ENCODE measurements at places on chromosomes 1 and 21.

- no peak for DNase-seq
Measured at GRCh38 chr21:34595457-34595856, 19.5 kb downstream of the RCAN1 start.

- no peak for DNase-seq
Measured at GRCh38 chr1:203805689-203806088, 10.3 kb downstream of the ZBED6 start.

GRCh38 chr1:108877348-108878159 lies 769 bp downstream of the GPSM2 start:
- DNase-seq, result peak; percentile 10

DNA sequence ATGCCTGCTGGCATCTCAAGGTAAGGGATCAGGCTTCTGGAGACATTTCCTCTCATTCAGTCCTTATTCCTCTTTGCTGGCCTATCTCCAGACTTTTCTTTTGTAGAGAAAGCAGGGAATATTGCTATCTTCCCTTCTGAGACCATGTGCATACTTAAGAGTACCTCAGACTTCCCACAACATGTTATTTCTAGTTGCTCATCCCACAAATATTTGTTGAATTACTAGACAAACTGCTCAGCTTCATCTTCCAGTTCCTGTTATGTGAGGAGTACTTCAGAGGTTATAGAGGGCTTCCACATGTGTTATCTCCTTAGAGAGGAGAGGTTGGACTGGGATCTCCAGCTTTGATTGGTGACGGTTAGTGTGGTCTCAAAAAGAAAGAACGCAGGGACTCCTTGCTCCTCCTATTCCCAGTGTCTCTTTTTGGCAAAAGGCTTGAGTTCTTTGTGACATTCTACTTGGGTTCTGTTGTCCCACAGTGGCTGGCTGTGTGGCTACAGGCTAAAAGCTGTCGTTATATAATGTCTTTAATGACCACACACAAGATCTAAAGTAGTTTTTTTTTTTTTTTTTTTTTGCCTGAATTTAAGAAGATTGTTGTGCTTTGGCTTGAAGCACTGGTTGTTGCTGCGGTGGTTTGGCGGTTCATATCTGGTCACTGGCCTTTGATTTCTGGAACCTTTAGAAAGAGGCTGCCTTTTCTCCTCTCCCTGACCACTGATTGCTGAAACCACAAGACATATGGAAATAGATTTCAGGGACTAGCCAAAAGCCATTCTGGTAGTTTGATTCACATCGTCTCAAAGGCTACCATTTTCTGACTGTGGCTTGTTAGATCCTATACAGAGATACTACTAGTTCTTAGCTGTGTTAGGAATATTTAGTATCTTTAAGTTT lies 78.7 kb downstream of the FGGY start:
- no peak for DNase-seq

DNA sequence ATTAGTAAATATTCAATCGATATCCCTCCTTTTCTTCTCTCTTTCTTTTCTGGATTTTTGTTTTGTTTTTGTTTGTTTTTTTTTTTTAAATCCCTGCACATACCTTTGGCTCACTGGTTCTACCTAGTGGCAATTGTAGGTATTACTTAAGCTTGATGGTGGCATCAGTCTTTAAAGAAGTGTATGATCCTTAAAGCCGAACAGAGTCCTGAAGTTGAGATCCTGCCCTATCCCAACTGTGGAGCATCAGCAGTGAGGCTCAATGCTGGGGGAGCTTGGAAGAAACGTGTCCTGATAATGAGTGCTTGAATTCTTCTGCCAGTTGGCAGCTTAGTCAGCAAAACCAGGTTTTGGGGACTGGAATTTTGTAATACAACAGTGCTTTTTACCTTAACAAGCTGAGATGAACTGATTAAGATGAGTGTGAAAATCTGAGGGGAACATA lies 60.8 kb downstream of the FASLG start:
- DNase-seq, result no peak

DNA sequence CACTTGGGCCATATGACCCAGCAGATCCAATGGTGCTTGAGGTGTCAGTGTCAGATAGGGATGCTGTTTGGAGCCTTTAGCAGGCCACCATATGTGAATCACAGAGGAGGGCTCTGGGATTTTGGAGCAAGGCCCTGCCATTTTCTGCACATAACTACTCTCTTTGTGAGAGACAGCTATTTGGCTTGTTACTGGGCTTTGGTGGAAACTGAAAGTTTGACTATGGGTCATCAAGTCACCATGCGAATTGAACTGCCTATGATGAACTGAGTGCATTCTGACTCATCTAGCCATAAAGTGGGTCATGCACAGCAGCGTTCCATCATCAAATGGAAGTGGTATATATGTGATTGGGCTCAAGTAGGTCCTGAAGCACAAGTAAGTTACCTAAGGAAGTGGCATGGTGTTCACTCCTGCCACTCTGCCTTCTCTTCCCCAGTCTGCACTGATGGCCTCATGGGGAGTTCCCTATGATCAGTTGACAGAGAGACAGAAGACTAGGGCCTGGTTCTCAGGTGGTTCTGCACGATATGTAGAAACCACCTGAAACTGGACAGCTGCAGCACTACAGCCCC lies 447.3 kb downstream of the AGBL4 start:
- DNase-seq, result no peak

DNA sequence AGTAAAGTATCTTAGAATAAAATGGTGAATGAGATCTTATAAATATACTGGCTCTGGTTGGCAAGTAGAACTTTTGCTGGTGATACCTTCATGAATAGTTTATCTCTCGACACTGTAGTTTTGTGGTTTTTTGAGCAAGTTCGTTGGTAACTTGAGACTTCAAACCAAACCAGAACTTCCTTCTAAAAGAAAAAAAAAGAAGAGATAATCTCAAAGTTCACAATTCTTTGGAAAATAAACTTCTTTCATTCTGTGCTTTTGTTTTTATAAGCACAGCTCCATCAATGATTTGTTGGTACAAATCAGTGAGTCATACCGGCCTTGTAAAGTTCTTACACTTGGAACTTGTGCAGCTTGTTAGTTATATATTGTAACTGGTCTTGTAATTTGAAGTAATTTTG lies 2.3 kb downstream of the HIPK1 start:
- no peak for DNase-seq

- DNase-seq, result no peak
Measured at GRCh38 chr1:243726806-243727502, 123.1 kb downstream of the AKT3 start.

DNA sequence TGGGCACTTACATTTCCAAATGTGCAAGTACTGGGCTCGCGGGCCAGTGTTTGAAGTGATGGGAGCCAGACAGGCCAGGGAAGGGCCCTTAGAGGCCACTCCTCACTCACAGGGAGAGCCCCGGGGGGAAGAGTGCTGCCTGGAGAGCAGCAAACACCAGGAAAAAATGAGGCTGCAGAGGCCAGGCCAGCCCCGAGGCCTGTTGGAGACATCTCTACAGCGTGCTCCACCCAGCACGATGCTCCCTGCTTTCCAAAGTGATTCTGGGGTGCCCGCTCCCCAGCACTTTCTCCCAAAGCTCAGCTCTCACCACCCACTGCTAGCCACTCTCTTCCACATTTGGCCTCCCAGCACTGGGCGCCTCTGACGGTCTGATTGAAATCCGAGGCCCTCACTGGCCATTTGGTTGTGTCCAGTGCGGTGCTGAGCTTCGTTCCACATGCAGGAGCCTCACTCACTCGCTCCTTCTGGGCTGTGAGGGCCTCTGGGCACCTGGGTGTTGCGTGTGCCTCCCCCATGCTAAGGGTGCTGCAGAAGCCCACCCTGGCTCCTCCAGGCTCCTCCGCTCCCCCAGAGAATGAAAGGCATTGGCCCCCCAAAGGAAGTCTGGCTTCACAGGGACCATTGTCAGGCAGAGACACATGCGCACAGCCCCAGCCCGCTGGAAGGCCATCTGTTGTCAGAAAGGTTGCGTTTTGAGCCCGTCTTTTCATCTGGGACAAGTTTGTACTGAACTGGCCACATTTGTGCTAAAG lies 385.4 kb upstream of the VAMP3 start:
- DNase-seq, result no peak

GRCh38 chr1:3672971-3673361 lies 20.6 kb downstream of the TP73 start:
- DNase-seq, result no peak

DNA sequence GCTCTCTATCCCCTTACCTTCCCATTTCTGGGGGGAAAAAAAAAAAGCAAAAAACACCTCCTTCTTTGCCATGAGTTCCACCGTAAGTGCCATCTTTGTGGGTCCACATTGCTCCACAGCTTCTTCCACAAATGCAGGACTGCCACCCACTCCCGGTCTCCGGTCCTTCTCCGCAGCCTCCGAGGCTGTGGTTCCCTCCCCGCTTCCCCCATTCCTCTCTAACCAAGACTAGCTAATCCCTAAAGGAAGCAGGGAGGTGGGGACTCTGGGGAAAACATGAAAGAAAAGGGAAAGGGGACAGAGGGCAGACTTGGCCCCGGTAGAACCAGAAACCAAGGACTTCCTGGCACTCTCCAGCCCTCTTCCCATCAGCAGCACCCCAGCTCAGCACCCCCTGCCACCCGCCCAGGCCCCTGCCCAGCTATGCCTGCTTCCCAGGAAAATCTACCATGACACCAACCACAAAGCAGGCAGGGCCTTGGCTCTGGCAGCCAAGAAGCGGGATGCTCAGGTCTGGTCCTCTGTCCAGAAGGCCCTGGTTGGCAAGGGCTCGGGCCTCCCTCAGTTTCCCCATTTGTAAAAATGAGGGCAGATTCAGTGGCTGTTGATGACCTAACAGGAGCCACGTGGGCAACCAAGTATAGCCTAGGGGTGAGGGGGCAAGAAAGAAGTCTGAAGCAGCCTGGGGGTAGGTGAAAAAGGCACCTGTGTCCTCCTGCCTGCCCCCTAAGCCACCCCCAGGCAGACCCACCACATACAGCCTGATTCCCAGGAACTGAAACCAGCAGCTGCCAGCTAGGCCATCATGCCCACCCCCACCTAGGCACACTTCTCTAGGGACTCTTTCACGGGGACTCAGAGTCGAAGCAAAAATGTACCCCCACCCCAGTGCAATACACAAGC lies 2.5 kb downstream of the EPHA2 start:
- DNase-seq, result no peak

GRCh38 chr21:46188226-46189212 lies 4.3 kb upstream of the SPATC1L start:
- no peak for DNase-seq

GRCh38 chr1:109931911-109932636 lies 21.4 kb downstream of the CSF1 start:
- DNase-seq, result no peak

DNA sequence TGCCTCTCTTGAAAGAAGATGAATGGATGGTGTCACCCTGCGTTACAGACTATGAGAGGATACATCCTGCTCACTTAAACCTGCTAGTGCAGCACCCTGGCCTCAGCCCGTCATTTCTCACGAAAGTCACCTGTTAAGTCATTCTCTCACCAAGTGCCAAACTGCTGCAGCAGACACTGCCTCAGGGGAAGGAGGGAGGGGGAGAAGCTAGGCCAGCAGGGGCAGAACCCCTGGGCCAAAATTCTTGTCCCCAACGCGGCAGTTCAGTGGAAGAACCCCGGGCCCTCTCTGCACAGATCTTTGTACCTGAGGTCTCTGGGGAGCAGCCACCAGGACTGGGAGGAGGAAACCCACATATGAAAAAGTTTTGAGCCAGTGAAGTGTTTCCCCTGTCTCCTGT lies 37.6 kb downstream of the SYT6 start:
- no peak for DNase-seq

- DNase-seq, result no peak
Measured at GRCh38 chr1:76607717-76608116, 259.6 kb upstream of the ST6GALNAC5 start.

GRCh38 chr1:1972976-1973715 lies 30.4 kb downstream of the CFAP74 start:
- DNase-seq, result no peak

DNA sequence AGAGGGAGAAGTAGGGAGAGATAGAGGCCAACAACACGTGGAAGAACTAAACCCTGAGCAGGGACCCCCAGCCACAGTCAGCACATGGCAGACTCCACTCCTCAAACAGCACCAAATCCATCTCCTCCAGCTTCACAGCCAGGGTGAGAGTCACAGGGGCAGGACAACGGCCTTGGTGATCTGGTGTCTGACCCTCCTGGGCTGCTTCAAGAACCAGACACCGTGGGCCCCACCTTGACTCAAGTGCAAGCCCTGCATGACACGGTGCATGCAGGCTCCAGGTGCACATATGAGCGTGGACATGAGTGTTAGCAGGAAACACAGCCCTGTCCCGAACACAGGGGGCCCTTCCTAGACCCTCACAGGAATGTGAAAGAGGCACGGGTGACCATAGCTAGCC lies 21.9 kb downstream of the S100A7 start:
- DNase-seq, result no peak

DNA sequence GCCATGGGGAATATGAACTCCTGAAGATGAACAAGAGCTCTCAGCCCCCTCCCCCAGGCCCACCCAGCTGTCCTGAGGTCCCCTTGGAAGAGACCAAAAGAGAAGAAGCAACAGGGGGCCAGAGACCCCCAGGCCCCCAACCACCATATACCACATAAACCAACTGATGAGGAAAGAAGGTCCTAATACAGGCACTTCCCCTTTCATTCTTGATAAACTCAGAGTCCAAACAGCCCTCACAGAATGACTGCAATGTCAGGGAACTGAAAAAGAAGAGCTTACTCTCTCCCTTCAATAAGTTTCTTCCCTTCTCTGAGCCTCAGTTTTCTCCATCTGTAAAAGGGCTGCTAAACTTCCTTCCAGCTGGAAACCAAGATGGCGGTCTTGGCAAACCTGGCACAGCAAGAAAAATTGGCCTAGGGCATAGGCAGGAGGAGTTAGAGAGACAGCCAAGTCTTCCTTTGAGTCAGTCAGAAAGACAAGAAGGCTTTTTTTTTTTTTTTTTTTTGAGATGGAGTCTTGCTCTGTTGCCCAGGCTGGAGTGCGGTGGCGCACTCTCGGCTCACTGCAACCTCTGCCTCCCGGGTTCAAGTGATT lies 90.5 kb downstream of the VWA5B1 start:
- DNase-seq, result no peak

DNA sequence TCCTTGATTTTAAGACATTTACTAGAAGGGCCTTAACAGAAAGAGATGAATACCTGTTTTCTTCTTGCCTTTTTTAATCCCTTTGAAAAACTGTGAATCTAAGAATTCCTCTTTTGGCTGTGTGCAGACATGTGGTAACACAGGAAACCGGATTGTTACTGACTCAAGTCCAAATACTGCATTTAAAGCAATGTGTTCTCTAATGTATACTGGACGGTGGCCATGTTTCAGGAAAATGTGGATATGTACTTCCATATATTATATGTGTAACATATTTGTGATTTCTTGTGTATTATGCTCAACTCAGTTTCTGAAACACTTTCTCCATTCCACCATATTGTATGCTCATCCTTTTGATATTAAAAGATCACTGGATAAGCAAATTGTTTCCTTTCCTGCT lies 185.1 kb downstream of the LRRC7 start:
- no peak for DNase-seq

- no peak for DNase-seq
Measured at GRCh38 chr1:92201973-92202372, 15.7 kb upstream of the C1orf146 start.

DNA sequence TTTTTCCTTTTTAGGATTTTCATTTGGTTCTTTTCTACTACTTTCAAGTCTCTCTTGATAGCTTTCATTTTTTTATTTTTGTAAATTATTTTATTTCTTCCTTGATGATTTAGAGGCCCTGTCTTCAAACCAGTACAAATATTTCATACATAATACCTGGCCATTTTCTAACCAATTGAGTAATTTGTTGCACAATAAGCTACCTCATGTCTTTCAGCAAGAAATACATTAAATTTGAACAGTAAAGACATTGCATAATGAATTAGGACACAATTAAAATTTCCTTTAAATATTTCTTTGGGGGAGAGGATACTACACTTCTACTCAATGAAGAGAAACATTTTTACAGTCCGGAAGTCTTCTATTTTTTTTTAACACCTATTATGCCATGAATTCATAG lies 15.6 kb upstream of the COL9A2 start:
- no peak for DNase-seq

- DNase-seq, result peak; percentile 83
Measured at GRCh38 chr1:19814681-19815503, at the start of gene RNF186. Gene RNF186 (minus strand): TSS chr1:19815283. CDS start chr1:19815101, 182 bp downstream.
